Activated CD4-positive, alpha-beta T cell treated with anti-CD3 and anti-CD28 coated beads, Interleukin-2, amount 10 ng/mL, durations not matched to agents 7 days and 5 days (primary cell): ENCODE measurements at places on chromosomes 13 and 19. TPM values are rescaled to one million over a fixed set of nuclear protein-coding genes. Genes with fewer than 3 reads are reported as not detected.

The DNASE2 gene
- 30.0 TPM for total RNA-seq

The METTL21C gene
- total RNA-seq = not detected

The REEP6 gene
- 1.8 TPM for total RNA-seq

- DNase-seq = no peak
Observed at GRCh38 chr13:104086759-104087158, 1020.5 kb upstream of the SLC10A2 start.

DNA sequence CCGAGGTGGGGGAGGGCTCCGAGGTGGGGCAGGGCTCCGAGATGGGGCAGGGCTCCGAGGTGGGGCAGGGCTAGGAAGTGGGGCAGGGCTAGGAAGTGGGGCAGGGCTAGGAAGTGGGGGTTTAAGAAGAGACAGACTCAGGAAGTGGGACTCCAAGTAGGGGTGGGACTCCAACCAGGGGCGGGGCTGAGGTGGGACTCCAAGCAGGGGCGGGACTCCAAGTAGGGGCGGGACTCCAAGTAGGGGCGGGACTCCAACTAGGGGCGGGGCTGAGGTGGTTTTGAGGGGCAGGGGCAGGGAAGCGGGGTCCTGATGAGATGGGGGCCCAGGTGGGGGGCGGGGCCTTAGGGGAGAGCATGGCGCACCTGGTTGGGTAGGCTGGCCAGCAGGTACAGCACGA is 13.6 kb downstream of the CFD start:
- peak; percentile 90 for DNase-seq

- peak; percentile 49 for DNase-seq
Observed at GRCh38 chr19:47305309-47305751, 4.3 kb upstream of the C5AR1 start.

- DNase-seq = no peak
Observed at GRCh38 chr19:5489551-5489950, 34.3 kb downstream of the ZNRF4 start.

DNA sequence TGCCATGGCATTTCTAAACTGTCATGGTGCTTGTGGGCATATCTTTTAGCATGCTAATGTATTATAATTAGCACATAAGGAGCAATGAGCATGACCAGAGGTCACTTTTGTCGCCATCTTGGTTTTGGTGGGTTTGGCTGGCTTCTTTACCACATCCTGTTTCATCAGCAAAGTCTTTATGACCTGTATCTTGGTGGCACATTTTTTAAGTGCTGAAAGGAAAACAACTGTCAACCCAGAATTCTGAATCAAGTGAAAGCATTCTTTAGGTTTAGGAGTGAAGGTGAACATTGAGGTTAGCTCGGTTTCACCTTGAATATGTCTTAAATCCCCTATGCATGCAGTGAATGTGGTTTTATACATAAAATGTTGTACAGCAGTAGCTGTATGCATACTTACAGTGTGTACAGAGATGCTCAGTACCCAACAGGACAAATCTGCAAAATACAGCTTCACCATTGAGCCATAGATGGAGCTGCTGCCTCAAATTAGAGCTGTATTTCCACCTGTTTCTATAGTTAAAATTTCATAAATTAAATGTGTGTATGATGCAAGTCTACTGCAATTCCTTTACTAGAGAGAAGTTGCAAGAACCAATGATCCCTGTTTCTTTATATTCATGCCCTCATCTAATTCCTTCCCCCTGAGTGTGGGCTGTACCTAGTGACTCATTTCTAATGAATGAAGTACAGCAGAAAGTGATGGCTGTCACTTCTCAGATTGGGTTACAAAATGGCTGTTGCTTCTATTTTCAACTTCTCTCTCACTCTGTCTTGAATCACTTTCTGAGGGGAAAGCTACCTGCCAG is 25.2 kb upstream of the IGSF23 start:
- no peak for DNase-seq

DNA sequence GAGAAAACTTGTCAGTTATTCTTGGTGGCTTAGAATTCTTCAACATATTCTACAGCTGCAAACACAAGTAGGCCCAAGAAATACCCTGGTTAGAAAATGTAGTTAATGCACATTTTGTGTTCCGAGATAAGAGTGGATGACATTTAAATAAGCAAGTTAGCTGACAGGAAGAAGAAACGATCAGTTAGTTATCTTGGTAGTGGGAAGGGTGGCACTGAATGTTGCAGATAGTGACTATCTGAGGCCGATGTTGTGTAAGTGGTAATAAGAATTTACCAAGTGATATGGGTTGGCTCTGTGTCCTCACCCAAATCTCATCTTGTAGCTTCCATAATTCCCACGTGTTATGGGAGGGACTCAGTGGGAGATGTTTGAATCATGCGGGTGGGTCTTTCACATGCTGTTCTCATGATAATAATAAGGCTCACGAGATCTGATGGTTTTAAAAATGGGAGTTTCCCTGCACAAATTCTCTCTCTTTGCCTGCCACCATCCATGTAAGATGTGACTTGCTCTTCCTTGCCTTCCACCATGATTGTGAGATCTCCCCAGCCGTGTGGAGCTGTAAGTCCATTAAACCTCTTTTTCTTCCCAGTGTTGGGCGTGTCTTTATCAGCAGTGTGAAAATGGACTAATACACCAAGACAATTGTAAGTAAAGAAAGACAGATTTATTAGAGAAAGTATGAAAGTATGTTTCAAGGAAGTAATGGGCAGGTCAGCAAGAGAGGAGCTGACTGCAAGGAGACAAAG is 10.9 kb upstream of the AKAP11 start:
- no peak for DNase-seq

The SIGLEC12 gene
- total RNA-seq = 1.0 TPM

DNA sequence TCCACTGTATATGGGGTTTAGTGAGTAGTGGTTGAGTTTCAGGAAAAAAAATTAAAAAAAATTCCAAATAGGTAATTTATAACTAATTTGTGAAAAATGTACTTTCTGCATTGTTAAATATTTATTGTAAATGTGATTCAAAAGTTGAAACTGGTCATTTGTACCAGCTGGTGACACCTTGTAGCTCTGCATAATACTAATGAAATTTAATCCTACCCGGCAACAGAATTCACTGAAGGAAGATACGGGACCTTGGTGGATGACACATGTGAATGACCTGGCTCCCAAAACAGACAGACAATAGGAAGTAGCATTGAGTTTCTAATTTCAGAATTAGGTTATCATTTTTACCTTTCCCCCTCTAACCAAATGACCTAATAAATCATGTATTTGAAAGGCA is 73.8 kb downstream of the SLITRK6 start:
- DNase-seq = no peak

DNA sequence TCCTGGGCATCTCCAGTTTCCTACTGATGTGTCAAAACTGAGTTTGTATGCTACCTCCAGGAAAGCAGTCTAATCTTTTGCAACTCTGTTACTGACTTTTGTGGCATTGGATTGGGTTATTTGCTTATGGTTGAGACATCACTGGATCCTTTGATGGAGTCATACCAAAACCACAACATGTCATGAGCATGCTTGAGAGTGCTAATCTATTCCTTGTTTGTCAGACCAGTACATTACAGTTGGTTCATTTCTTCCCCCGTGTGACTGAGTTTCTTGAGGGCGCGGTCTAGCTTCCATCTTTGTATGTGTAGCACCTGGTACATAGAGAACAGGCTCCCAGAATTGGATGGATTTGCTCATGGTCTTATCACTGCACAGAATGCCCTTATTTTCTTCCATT is 43.2 kb downstream of the SUGT1 start:
- DNase-seq = peak; percentile 10
